ENCODE measurements at places on chromosomes 4 and X.

GRCh38 chr4:144627663-144628076 lies 18.3 kb upstream of the HHIP start:
- no peak for DNase-seq

DNA sequence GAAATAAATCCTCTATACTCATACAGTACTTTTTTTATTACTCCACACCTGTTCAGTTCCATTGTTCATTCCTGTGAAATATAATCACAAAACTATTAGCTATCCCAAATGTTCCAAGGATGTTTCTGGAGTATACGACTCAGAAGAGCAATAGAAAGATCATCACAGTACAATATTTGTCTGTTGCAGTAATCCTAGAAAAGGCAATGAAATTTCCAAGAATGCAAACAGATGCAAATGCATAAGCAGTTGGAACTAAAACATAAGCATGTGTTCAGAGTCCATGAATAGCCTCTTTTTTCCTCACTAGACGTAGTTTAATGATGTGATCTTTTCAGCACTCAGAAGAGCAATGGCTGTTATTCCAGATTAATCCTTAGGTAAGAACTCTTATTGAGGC lies 55.2 kb downstream of the RTL3 start:
- DNase-seq, result no peak

DNA sequence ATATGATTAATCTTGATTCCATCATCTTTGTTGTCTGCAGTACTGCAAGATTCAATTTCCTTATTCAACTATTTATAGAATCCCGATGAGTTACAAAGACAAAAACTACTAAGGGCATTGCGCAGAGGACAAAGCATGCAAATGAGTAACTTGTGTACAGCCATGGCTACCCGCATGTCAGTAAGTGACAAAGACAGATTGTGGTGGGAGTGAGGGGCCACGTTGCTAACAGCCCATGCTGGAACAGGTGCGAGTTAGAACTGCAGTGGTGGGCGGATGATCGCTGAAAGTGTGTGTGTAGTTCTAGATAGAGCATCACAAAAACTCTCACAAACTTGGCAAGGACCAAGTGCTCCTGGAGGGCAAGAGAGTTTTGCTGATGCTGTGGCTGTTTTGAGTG lies 49.5 kb downstream of the ACOX3 start:
- no peak for DNase-seq

DNA sequence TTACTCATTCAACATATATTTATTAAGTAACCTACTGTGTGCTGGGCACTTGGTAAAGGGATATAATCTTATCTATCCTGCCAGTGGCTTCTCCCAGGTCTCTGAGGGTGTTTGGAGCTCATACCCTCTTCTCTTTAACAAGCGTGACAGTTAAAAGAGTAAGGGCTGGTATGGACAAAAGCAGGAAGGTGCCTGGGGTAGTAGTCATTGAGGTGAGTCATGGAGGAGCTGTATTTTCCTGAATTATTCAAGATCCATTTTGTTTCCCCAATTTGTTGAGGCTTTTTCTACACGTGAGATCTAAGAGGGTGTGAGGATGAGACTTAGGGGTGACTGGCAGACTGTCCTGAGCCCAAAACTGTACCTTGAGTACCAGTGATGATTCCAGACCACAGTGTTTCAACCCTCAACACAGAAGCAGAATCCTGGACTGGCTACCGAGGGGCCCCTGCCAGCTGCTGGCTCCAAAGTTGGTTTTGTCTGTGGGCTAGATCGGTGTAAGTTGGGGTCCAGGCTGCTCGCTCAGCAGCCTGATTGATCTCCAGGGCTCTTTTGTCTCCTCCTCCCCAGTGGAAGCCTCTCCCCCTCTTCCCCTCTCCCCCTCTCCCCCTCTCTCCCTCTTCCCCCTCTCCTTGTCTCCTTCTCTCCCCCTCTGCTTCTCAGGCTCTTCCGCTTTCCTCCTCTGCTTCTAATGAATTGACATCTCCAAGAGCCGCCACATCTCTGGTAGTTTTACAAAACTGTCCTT lies at the start of gene DRP2:
Gene DRP2 (plus strand): TSS at position 671 of the 748 bp plus-strand sequence. CDS start 11,862 bp downstream, outside the sequence.
- DNase-seq, result no peak

- DNase-seq, result no peak
These were observed 78.3 kb downstream of the CRLF2 start for GRCh38 chrX:1134156-1134555.

DNA sequence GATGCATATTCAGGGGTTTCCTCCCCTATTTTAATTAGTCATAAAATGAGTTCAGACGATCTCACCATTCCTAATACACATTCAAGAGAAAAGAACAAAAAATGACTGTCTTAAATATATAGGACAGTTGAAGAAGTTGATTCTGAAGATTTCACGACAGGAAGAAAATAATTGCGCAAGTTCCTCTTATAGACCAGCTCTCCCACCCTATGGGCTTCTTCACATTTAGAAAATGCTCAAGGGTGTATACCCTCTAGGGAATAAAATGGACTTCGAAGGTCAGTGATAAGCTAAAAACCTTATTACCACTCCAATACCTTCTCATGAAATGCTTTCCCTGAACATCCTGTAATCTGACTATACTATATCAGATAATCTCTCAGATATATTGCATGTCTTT lies 149.2 kb upstream of the TEX13C start:
- no peak for DNase-seq

DNA sequence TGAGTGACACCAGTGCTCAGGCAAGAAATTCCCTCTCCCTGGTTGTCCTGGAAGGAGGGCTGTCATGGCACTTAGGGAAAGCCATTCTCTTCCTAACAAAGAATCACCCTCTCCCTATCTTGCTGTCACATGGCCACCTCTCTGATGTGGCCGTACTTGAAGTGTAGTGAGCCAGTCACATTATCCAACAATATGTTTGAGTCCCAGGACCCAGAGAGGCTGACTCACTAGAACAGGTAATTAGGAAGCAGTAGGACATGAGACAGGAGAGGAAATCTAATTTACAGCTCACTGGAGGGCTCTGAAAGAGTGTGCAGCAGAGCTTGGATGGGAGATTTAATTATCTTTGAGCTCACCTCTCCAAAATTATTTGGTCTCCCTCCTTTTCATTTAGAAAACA lies 299.1 kb downstream of the ARHGAP24 start:
- no peak for DNase-seq

- DNase-seq, result no peak
These were observed 8.1 kb upstream of the NDST4 start for GRCh38 chr4:115121351-115122043.

- no peak for DNase-seq
These were observed 3.4 kb downstream of the CD38 start for GRCh38 chr4:15781427-15782095.

DNA sequence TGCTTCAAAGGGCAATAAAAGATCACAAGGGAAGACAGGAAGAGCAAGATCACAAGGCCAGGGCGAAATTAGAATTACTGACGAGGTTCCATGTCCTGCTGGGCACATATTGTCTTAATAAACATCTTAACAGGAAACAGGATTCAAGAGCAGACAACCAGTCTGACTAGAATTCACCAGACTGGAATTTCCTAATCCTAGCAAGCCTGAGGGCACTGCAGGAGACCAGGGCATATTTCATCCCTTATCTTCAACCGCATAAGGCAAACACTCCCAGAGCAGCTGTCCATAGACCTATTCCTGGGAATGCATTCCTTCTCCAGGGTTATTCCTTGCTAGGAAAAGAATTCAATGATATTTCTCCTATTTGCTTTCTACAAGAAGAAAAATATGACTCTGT lies 12.4 kb upstream of the TDO2 start:
- DNase-seq, result no peak

GRCh38 chr4:147960971-147961370 lies 229.1 kb downstream of the ARHGAP10 start:
- DNase-seq, result no peak

DNA sequence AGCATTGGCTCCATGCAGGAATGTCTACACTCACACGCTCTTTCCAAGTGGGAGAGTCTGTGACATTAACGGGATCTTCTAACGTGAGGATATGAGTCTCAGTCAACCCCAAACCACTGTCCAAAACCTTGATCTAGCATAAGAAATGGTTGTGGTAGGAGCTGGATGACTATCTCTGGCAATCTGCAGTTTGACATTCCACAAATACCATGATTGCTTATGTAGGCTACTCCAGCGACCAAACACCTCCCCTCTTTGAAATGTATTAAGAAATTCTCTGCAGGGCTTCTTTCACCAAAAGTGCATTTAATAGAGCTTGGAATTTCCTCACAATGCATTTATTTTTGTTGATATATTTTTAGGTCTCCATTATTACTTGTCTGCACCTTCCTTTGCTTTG lies 14.1 kb upstream of the STX18 start:
- DNase-seq, result no peak

DNA sequence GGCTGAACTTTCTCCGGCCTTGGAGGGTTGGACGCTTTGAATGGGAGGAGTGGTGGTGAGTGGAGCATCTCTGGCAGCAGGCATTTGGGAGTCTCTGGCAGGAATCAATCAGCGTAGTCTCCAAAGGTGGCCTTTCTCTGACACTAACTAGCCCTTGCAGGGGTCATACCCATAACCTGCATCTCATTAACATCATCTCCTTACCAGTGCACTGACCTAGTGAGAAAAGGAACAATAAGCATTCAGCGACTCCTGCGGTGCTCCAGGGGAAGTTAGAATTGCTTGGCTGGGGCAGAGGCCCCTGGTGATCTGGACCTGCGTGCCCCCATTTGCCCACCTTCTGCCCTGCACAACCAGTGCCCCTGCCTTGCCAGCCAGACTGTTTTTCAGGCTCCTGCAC lies 161.9 kb downstream of the PTTG2 start:
- no peak for DNase-seq

DNA sequence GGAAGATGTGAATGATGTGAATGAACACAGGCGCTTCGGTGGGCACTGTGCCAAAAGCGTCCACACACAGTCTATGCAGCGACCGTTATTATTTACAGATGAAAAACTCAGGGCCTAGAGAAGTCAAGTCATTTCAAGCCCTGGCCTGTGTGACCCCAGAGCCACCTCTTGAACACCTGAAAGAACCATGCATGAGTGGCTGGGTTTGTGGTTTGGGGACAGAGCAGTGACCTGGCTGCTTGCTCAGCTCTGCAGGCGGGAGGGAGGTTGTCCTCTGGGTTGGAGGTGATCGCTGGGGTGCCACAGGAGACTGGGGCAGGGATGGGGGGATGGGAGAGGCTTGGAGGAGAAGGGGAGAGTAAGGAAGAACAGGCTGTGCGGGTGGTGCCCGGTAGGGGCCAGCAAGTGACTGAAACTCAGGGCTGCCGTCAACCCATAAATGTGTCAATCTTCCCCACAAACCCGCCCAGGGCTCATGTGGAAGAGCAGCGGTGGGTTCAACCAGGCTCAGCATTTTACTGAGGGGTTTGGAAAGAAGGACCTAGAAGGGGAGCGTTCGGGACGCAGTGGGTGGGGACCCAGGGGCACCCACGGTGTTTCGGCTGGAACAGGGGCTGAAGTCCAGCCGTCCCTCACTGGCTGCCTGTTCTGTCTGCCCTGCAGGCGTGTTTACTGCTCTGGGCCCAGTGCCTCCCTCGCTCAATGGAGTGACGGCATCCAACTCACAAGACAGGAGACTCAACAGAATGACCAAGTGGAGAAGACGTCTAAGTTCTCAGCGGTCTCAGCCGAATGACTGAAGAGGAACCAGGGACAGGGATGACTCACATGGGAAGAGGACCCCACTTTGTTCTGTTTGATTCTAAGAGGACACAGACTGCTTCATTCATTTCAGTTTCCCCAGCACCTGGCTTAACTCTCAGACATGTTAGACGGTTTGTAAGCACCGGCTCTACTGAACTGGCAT lies 167.8 kb downstream of the AFAP1 start:
- DNase-seq, result no peak

GRCh38 chrX:131068945-131069719 lies 11.0 kb downstream of the ARHGAP36 start:
- DNase-seq, result peak; percentile 32

- no peak for DNase-seq
These were observed 394.0 kb upstream of the TEX13C start for GRCh38 chrX:124925681-124926080.

DNA sequence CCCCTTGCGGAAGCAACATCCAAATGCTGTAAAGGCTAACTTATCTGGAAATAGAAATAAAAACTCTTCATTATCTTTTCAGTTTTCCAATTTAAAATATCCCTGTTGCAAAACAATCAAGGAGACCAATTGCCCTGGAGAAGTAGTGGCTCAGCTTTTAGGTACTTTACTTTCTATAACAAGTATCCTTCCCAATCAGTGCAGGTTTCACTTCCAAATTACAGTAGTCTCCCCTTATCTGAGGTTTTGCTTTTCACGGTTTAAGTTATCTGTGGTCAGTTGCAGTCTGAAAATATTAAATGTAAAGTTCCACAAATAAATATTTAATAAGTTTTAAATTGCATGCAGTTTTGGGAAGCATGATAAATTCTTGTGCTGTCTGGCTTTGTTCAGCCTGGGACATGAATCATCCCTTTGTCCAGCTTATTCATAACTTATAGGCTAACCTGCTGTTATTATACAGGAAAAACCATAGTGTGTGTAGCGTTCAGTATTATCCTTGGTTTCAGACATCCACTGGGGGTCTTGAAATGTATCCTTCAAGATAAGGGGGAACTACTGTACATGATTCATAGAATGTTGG lies 973.1 kb upstream of the GRID2 start:
- DNase-seq, result no peak

DNA sequence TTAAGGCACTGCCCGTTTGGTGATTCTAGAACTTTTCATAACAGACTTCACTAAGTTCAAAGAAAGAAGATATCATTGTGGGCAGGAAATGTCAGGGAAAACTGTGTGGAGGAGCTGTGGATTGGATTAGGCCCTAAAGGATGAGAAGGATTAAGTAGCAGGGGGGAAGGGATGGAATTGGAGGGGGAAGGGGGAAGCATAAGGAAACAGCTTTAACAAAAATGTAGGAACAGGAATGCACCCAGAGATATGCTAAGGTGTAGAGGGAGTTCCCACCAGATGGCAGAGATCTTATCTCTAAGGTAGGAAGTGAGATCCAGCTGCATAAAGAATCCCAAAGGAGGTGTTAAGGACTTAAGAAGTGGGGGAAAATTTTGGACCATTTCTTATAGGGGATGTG lies 114.5 kb downstream of the LARP7 start:
- DNase-seq, result no peak

- no peak for DNase-seq
These were observed 153.0 kb downstream of the ASB9 start for GRCh38 chrX:15116900-15117299.

GRCh38 chr4:166012129-166013030 lies 139.3 kb downstream of the TLL1 start:
- DNase-seq, result no peak
